Hepatocyte (in vitro differentiated cells): ENCODE measurements at places on chromosomes 1 and 21.

DNA sequence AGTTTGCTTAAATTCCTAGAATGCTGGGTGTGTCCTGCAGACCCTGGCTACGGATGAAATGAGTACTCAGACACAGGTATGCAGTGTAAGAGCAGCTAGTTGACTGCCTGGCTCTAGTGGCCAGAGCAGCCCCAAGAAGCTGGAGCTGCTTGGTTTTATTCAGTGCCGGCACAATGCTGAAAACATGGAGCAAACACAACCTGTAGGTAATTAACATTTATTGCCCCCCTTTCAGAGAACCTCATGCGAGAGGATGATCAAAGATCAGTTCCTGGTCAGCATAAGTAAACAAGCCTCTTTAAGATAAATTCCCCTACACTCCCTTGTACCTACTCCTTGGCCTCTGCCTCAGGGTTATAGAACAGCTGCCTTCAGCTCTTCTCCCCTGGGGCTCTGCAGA, 43.2 kb downstream of the MRPS6 start:
- DNase-seq = peak; percentile 61

DNA sequence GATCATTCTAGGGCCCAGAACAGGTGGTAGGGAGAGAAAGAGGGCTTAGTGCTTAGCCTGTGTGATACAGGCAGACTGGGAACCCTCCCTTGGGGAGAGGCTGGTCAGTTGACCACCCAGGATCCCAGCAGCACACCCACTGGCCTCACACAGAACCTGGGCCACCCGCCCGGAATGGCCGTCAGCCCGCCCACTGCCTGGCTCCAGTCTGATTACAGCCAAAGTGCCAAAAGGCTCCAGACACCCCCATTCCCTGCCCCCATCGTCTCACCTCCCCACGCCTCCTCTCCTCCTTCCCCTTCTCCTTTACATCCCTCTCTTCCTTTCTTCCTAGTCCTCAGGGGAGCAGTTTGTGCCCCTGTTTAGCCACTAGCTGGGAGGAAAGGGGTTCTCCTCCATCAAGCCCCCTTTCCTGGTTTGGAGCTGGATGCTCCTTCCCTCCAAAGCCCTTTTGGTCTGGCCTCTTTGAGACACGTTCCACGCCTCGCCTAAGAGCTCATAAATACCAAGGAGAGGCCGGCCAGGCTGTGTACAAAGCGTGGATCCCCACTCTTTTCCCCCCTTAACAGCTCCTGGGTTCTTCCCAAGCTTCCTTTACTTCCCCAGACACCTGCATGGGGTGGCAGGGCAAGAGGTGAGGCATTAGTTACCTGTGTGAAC, 4.6 kb upstream of the WNT2B start:
- peak; percentile 28 for DNase-seq

GRCh38 chr1:22670352-22670975, 17.4 kb downstream of the C1QB start:
- no peak for DNase-seq

- DNase-seq = no peak
These were observed 15.8 kb downstream of the PRXL2B start for GRCh38 chr1:2602311-2602835.

GRCh38 chr1:96508233-96508632, 213.4 kb upstream of the PTBP2 start:
- DNase-seq = no peak

- no peak for DNase-seq
These were observed 116.7 kb downstream of the FASLG start for GRCh38 chr1:172775606-172776005.

GRCh38 chr1:42037161-42037560, 116.0 kb upstream of the GUCA2B start:
- DNase-seq = no peak

GRCh38 chr21:36551321-36551720, 71.4 kb upstream of the CLDN14 start:
- no peak for DNase-seq

GRCh38 chr1:157135646-157136045, 2.5 kb downstream of the ETV3 start:
- no peak for DNase-seq

DNA sequence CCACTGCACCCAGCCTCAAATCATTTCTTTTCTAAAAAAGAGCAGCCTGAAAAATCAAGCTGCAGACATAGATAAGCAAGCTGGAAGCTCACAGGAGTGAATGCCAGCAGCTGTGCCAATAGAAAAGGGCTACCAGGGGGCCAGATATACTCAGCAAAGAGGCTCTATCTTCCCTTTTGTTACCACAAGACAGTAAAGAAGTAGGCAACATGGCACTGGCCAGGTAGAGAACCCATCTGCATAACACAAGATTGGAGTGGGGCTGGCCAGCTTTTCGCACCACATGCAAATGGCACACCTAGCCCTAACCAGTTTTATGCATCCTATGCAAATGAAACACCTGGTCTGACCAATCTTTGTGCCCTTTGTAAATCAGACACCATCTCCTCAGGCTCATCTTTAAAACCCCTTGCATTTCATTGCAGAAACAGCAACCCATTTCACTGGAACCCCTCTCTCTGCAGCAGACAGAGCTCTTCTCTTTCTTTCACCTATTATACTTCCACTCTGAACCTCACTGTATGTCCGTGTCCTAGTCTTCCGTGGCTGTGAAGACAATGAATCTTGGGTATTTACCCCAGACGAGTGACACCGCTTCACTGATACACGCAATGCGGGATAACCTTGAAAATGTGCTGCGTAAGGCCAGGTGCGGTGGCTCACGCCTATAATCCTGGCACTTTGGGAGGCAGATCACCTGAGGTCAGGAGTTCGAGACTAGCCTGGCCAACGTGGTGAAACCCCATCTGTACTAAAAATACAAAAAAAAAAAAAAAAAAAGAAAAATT, 15.1 kb downstream of the CASP9 start:
- no peak for DNase-seq

DNA sequence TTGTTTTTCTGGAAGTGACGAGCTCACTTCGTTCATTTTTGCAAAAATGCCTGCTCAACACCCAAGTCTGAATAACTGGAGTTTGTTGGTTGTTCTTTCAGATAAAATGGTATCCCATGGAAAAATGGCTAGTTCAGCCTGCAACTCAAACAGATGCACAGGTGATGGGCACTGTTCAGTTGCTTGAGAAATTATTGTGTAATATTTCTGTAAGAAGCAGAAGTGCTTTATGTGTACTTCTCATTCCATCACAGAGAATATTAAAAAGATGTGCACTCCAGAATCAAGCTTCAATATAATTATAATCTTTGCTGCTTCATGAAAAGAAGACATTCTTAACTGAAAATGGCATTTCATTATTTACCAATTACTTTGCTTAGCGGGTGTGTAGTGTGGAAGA, 9.1 kb downstream of the SYT2 start:
- no peak for DNase-seq

DNA sequence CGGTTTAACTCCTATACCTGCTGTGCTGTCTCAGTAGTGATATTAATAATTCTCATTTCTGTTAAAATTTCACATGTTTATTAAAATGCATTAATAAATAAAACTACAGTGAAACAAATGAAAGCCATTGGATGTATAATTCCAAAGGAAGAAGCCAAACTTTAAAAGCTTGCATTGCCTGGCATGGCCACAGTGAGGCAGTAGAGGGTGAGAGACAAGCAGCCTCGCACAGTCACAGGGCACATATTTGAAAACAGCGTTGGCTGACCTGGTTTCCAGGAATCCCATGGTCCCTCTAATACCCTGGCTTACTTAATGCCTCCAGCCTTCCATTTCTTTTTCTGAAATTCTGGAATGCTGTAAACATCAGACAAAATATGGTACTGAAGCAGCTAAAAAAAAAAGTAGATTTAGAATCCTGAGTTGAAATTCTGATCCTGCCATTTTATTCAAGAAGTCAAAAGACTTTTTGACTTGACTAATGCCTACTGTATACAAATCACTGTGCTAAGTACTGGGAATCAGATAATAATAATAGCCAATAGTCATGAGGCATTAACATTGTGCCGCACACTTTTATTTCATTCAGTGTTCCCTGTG, 6.7 kb upstream of the RNASEL start:
- peak; percentile 80 for DNase-seq

DNA sequence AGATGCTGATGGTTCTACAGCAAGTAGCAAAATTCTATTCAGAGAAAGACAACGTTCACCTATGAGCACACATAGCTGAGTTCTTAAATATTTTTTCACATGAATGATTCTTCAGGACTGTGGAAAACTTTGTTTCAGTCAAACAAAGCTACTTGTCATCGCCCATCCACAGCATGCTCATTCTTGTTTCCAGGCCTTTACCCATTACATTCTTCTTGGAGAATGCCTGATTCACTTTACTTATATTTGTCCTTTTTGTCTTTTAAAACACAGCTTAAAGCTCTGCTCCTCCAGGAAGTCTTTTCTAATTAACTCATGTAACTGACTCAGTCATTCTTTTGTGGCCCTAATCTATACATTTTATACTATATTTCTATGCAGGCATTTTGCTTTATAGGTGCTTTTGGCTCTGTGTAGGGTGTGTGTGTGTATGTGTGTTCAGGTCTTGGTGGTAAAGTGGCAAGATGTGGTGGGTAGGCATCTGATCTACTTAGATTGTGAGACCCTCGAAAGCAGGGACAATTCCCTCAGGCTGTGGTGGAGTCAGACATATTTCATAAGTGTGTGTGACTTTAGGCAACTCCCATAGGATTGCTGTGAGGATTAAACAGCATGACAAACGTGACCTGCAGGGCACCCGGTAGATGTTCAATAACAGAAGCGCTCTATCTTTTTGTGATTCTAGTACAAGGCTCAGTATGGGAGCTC, 11.8 kb upstream of the MARK1 start:
- no peak for DNase-seq

DNA sequence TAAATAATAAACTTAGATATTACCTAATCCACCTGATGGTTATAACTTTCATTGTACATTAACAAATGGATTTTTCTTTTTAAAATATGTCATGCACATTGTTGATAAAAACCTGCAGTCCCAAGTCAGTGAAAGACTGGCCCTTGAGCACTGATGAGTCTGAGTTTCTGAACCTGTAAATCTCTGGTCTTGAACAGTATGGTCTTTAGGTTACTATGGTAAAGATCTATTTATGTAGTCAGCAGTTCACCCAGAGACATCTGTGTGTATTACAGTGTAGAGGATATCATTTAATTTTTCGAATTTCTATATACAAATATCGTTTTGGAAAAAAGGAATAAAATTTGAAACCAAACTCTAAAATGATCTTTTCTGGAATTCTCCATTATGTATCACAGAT, 30.4 kb upstream of the SCYL3 start:
- DNase-seq = no peak

- DNase-seq = peak; percentile 63
These were observed 30.3 kb downstream of the UBR4 start for GRCh38 chr1:19179597-19180264.

- DNase-seq = no peak
These were observed 1.5 kb downstream of the GPX7 start for GRCh38 chr1:52603630-52604029.

DNA sequence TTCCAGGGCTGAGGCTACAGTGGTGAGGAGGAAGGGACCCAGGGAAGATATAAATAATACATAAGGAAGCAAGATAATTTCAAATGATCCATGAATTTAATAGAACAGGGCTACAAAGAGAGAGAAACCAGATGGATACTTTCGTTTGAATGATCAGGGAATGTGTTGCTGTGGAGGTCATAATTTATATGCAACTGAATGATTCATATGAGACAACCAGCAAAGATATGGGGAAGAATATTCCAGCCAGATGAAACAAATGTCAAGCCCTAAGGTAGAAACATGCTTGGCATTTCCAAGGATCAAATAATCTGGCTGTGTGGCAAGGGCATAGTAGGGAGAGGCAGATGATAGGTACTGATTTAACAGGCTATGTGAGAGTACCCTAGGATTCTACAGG, 84.8 kb upstream of the ZC3H11B start:
- DNase-seq = no peak

DNA sequence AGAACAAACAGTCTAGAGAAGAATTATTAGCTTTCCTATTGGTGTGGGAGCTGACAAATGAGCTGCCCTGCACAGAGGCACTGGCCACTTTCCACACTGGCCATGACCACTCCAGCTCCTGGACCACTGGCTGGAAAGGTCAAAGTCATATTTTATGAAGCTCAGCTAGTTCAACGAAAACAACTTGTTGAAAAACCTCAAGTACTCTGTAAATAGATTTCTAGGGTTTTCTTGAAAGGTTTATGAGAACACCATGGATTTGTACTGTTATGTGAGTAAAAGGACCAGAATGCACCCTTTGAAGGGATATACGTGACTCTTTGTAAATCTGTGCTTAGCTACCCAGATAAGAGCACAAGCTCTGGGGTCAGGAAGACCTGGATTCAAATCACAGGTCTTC, 54.5 kb upstream of the FGGY start:
- DNase-seq = no peak
